ENCODE measurements at places on chromosomes 16 and 17.

DNA sequence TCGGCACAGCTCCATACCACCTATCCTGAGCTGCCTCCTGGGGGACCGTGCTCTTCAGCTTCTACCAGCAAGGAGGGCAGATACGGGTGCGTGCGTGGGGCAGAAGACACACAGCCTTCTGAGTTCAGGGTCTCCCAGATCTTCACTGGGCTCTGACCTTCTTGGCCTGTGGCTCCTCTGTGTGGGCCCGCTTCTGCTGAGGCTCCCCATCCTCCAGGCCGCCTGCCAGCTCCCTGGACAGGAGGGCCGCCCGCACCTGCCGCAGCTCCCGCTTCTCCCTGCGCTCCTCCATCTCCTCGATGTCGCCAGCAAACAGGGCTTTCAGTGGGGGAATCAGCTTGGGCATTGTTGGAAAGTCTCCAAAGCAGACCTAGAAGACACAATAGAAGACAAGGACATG lies 25.2 kb downstream of the ELAC2 start:
- DNase-seq: no peak

- no peak for DNase-seq
Observed at GRCh38 chr16:48160575-48160974, 4.8 kb upstream of the ABCC12 start.

GRCh38 chr16:711548-712320 lies 3.2 kb upstream of the METRN start:
- peak; percentile 56 for DNase-seq

DNA sequence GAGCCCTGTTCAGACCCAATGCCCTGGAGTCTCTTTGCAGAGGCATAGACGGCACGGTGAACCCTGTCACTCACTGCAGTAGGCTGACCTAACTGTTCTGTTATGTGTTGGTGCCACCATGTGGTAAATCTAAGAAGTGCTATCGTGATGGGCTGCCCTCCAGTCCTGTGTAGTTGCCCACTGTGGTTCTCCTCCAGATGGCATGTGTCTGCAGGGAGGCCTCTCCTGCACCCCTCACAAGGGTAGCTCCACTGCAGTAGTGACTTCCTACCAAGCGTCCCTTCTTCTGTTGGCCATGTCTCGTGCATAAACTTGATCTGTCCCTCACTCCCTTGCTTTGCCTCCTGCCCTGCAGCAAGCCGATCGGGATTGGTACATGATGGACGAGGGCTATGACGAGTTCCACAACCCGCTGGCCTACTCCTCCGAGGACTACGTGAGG lies 5.8 kb downstream of the DHX38 start:
- no peak for DNase-seq

- DNase-seq: no peak
Observed at GRCh38 chr17:59876107-59876506, 16.6 kb downstream of the TUBD1 start.

DNA sequence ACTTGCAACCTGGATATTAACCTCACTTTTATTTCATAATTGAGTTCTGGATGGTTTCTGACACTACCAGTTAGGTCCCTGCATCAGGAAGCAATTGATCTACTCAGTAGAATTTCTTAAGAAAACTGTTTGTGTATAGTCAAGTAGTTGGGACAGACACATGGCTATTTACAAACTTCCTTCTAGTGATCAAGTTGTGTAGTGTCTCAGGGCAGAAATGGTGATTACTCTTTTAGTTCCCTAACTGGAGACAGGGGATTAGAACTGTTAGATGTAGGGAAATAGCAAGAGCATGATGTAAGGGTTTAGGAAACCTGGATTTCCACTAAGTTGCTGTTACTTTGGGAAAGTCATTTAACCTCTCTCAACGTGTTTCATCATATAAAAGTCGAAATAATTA lies 30.4 kb downstream of the TMEM100 start:
- DNase-seq: no peak

DNA sequence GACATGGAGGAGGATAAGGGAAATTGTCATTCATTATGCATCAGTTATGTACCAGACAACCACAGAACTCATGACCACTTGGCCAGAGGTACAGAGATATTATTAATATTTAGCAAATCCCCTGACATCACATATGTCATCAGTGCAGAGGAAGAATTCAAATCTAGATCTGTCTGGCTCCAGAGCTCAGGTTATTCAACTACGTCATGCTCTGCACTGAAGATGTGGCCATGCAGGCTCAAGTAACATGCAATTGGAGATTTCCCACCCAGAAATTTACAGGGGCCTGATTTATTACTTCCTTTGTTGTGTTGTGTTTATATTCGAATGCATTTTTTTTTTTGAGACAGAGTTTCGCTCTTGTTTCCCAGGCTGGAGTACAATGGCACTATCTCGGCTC lies 224.3 kb downstream of the HS3ST4 start:
- DNase-seq: no peak

GRCh38 chr16:16073001-16073545 lies 123.7 kb downstream of the ABCC1 start:
- no peak for DNase-seq

- no peak for DNase-seq
Observed at GRCh38 chr17:35715416-35715815, 16.0 kb upstream of the RASL10B start.

- DNase-seq: no peak
Observed at GRCh38 chr17:80129006-80129565, 17.8 kb downstream of the EIF4A3 start.

DNA sequence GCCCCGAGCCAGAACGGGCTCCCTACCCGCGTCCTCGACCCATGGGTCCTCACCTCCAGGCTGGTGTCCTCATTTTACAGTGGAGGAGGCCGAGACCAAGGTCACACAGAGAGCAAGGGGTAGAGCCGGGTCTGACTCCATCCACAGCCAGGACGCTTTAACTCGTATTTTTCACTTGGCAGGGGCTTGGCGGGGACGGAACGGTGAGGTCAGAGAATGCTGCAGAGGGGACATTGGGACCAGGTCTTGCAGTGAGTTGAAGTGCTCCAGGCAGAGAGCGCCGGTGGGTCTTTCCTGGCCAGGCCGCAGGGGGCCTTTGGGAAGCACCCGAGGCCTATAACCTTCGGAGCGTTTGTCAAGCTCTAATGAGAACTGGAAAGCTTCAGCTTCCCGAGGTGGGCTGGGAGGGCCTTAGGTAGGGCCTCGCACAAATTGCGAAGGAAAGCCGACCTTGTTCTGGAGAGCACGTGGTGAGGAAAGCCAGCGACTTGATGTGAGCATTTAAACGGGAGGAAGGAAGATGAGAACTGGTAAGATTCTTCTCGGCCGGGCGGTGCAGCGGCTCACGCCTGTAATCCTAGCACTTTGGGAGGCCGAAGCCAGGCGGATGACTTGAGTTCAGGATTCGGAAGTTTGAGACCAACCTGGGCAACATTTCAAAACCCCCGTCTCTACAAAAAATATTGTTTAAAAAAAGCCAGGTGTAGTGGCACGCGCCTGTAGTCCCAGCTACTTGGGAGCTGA lies 908 bp upstream of the CLUH start:
- DNase-seq: no peak

- peak; percentile 1 for DNase-seq
Observed at GRCh38 chr16:87635541-87636049, 33.3 kb downstream of the JPH3 start.

DNA sequence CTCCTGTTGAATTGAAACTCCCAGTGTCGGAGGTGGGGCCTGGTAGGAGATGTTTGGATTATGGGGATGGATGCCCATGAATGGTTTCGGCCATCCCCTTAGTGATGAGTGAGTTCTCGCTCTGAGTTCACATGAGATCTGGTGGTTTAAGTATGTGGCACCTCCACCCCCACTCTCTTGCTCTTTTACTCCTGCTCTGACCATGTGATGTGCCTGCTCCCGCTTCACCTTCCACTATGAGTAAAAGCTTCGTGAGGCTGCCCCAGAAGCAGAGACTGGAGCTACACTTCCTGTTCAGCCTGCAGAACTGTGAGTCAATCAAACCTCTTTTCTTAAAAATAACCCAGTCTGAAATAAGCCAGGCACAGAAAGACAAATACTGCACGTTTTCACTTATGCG lies 512.4 kb downstream of the HS3ST4 start:
- no peak for DNase-seq

GRCh38 chr17:2860045-2860444 lies 63.8 kb downstream of the RAP1GAP2 start:
- DNase-seq: no peak
